ENCODE measurements at places on chromosomes 3 and 15.

DNA sequence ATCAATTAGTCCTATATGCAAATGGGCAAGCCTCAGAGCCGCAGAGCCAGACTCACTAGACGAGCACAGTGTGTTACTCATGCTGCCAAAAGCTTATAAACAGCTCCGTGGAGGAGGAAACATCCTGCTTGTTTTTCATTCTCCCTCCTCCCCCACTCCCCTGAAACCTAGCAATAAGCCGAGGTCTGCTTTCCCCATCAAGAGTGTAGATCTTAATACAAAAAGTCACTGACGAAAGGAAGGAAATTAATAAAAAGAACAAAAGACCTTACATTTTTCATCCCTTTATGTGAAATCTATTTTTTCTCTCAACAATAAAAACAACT is 88.5 kb downstream of the XXYLT1 start:
- peak; percentile 79 for DNase-seq

DNA sequence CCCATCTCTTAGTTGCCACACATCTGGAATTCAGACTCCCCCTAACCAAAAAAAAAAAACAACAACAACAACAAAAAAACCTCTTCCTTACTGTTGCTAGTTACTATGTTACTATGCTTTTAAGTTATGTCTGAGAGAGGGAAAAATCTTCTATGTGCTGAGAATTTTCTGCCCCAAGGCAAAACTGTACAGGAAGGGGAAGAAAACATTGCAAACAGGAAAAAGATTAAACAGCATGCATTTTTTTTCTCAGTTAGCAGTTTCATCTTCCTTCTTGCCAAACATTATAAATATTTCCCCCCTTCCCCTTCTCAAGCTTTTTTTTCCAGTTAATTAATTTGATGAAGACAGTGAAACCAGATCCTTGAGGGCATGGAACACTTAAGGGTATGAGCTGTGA is 1.1 kb upstream of the CD200R1 start:
- DNase-seq = no peak

DNA sequence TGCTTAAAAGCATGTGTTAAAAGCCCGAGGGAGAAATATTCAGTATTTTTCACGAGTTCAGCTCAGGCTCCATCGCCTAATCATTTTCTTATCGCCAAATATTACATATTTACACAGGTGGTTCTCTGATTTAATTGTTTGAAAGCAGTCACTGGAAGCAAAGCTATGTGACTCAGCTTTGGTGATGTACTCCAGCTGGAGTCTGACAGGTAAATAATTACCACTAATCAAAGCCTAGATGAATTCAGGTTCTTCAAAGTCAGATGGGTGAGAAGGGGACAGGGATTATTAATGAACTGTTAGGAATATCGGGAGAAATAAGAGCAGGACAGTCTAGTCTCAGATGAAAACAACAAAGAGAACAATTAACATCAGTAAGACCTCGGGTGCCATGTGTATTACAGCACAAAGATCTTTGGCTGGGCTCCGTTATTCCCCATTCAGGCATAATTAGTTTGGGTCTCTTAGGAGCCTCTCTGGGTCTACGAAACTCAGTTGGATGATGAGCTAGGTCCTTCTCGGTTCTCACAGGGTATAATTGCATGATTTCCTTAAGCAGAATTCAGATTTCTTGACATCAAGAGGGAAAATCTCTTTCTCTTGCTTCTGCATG is 331.7 kb upstream of the ADAMTS9 start:
- DNase-seq = no peak

GRCh38 chr3:41202834-41203345 is 3.6 kb downstream of the CTNNB1 start:
- DNase-seq = peak; percentile 67

DNA sequence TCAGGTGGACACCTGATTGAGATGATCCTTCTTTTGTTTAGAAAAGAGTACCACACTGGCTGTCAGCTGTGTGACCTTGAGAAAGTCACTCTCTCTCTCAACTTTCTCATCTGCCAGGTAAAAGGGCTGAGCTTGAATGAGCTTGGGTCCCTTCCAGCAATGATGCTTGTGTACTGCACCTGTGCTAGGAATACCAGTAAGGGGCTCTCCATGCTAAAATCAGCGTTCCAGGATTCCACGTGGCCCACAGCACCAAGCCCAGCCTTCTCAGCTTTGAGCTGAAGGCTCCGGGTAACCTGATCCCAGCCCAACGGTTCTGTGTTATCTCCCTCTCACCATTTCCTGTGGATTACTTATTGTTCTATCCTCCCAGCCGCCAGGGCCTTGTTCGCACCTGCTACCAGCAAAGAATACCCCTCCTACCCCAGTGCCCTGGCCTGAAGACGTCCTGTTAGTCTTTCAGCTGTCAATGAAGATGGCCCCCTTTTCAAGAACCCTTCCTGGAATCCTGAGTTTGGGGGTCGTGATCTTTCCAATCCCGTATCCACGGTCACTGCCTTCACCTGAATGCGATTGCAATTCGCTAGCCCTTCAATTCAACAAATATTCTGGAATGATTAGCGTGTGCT is 54.2 kb upstream of the CGNL1 start:
- DNase-seq = no peak

DNA sequence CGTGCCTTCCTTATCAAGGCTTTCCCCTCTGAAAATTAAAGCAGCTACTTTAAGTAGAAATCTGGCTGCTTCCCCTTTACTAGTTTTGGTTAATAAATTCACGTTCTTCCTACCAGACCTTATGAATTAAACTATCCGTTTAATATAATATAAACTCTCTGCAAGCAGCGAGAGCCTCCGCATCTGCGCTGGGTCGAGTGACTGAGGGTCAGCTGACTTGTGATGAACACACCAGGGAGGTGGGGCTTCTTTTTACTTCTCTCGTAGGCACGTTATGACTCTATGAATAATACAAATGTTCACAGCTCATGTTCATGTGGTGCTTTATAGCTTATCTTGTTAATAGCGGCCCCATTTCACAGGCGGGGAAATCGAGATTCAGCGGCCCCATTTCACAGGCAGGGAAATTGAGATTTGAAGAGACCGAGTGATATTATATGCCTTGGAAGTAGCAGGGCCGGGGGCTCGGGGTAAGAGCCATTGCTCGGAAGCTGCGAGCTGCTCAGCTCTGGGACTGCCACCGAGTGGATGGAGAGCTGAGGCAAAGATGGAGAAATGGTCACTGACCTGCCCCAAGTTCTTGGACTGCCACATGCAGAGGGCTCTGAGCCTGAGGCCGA is 8.3 kb downstream of the MUC4 start:
- no peak for DNase-seq

DNA sequence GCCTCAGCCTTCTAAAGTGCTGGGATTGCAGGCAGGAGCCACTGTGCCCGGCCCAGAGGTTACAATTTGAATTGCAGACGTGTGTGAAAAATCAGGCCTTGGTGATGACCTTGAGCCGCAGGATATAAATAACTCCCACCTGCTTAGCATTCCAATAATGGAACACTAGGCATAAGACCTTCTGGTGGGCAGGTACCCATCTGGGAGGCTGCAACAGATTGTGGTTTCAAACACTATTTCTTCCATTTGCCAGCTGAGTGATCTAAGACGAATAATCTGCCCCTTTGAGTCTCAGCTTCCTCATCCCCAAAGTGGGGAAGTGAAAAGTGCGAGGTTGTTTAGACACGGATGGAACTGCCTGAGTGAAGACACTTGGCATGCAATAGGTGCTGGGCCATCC is 47.7 kb upstream of the HERC1 start:
- no peak for DNase-seq
